Tongue (tissue), 3 donors: ENCODE measurements at places on chromosomes 2 and 18.

DNA sequence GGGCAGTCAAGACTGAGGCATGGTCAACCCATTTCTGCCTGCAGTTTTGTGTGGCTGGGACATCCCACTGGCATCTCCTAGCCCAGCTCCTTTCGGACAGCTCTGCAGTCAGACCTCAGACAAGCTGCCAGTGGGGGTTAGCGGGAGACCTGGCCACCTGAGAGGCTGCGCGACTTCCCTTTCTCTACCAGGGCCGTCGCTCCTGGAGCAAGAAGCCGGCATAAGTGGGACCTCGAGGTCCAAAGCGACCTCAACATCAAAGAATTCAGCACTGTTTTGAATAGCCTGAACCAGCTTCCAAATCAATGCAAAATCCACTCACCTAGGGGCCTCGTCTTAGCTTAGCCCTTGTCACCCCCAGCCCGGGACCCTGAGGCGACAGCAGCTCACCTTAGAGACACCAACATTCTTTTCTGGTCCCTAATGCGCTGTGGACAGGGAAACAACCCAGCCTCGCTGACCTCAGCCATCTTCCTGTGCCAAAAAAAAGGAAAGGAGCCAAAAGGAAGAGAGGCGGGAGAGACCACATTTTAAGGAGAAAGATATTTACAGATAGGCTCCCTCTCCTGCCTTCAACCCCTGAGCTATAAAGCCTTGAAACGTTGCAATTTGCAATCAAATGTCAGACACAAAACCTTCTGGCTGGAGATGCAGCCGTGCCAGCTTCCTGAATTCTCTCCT, 81.2 kb downstream of the GFPT1 start:
- no peak for DNase-seq

DNA sequence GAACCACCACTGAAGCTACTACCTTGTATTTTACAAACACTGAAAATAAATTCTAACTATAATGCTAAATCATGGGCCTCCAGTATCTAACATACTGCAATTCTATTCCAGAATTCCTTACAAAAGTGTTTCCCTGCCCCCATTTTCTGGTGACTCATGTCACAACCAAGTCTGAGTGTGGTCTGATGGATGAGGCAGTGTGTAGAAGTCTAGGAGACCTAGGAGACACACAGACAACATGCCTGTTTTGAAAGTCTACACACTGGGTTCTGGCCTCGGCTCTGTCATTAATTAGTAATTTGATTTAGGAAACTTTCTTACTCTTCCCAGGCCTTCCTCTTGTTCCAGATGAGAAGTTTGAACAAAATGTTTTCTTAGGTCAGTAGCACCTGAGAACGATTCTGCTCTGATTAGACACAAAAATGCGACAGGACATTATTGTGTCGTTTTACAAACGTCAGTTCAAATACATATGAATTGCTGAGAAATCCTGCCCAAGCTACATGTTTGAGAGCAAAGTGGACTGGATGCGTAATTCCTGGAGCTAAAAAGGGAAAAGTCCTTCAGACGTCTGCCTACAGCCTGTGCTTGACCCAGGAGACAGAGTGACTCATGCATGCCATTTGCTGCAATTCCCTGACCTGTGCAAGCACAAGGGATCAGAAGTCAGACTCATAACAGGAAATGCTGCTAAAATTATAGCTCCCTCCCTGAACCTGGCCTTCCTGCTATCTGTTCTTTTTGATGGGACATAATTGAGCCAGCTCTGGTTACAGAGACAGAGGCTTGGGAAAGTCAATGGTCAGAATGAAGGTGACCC, 494.4 kb downstream of the SOX11 start:
- peak; percentile 18 for DNase-seq

DNA sequence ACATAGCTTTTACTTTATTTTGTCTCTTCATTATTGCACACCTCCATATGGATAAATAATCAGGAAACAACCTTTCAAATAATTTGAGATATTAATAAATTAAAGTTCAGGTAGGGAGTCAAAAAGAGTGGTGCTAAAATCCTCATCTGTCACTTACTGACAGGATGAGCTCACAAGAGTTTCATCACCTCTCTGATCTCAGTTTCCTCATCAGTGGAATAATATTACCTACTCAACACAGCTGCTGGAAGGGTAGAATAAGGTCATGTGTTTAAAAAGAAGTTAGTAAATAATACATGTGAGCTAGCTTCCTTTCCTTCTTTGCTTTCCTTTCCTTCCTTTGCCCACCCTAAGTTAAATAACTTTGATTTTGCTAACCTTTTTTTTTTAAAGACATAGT, 61.9 kb downstream of the RDH14 start:
- no peak for DNase-seq

- no peak for DNase-seq
Observed at GRCh38 chr2:227615906-227616305, 1.3 kb upstream of the SCYGR3 start.

- no peak for DNase-seq
Observed at GRCh38 chr2:37322368-37322767, 2.3 kb downstream of the PRKD3 start.

DNA sequence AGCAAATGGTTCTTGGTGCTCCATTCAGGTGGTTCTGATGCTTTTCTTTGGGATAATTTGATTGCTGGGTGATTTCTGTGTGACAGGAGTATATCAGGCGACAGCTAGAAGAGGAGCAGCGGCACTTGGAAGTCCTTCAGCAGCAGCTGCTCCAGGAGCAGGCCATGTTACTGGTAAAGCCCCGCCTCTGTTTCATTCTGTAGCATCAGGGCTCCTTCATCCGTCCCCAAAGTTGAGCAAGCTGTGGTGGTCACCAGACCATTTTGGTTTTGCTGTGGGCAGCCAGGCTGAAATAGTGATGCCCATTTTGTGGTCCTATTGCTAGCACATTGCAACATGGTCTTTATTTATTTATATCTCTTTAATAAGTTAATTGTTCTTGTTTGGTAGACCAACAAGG, 132.8 kb upstream of the IL1R2 start:
- peak; percentile 29 for DNase-seq

DNA sequence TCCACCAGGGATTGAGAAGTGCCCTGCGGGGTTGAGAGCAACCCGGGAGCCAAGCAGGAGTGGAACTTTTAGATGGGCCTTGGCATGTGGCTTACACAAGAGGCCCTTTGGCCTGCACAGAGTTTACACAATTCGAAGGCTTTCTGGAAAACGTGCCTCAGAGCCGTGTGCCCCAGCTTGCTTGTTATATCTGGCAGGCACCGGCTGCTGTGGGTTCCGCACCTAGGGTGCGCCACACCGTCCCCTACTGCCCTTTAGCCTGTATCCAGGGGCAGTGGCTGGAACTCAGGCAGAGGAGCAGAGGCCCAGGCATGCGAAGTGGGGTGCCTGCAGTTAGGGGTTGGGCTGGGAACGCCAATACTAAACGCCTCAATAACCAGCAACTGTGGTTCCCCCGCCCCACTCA, 32.9 kb upstream of the EDAR start:
- DNase-seq = no peak

GRCh38 chr2:31406593-31407385, 7.8 kb downstream of the XDH start:
- no peak for DNase-seq

DNA sequence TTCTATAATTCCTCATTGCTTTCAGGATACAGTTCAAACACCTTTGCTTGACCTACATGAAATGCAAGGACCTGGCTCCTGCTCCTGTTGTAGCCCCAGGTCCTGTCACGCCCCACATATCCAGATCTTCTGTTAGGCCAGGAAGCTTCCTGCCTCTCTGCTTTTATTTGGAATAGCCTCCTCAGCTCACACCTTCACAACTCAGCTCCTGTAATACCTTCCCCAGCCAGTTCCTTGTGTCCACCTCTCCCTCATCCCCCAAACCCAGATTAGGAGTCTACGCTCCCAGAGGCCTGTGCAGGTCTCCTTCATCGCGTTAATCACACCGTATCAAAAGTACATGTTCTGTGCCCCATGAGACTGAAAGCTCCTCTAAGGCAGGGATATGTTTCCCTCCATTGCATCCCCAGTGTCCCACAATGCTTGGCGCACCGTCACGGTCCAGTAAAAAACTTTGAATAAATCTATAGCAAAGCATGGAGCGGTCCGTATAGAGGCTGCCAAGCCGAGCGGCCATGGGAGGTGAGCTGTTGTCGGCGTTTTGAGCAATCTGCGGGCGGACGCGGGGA, 371 bp downstream of the MDH1B start:
- no peak for DNase-seq

- no peak for DNase-seq
Observed at GRCh38 chr2:151523850-151524249, 114.1 kb downstream of the RIF1 start.

GRCh38 chr18:27136208-27136535, 48.9 kb downstream of the CHST9 start:
- DNase-seq = no peak

- DNase-seq = no peak
Observed at GRCh38 chr2:119156891-119157773, 1.4 kb downstream of the C1QL2 start.

GRCh38 chr2:33513480-33513879, 37.0 kb downstream of the RASGRP3 start:
- DNase-seq = no peak

DNA sequence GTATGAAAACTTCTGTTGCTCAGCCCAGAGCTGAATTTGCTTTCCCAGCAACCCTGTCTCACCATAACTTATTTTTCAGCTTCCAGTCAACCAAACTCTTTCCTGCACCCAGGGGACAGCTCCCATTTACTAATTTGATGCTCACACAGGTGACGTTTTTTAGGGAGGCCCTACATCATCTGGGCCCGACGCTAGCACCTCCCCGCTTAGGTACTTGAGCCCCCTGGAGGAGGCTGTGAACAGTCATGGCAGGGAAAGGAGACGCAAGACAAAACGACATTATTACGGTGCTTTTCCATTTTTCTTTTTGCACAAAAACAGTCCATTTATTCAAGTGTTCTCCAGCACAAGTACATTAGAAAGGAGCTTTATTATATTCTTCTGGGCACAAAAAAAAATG, 59.2 kb upstream of the POMC start:
- DNase-seq = no peak

GRCh38 chr2:144390424-144391020, 129.4 kb downstream of the ZEB2 start:
- DNase-seq = no peak

DNA sequence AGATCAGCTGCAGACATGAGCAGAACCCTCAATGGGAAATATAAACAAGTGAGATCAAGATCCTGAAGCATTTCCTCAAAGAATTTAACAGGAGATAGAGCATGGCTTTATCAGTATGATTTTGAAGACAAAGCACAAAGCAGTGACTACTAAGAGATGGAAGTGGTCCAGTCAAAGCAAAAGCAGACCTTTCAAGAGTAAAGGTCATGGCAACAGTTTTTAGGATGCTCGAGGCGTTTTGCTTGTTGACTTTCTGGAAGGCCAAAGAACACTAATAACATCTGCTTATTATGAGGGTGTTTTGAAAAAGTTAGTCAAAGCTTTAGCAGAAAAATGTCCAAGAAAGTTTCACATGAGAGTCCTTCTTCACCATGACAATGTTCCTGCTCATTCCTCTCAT, 128.5 kb downstream of the KCNE4 start:
- DNase-seq = no peak

DNA sequence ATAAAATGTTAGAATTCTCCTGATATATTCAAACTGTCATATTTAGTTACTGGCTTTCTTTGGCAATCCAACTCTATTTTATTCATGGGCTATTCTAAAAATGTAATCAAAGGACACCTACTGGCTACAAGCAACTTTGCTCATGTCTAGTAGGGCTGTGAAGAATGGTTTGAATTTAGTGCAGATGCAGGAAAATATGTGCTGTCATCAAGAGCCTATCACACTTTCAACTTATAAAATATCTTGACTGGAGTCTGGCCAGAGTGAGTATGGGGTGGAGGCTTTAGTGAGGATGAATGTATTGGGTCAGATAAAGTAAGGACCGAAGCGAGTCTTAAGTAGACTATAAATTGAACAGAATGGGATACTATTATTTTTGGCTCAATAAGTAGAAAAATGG, 343.4 kb upstream of the SPRED2 start:
- no peak for DNase-seq

GRCh38 chr2:186675380-186675779, 18.5 kb upstream of the FAM171B start:
- peak; percentile 7 for DNase-seq

DNA sequence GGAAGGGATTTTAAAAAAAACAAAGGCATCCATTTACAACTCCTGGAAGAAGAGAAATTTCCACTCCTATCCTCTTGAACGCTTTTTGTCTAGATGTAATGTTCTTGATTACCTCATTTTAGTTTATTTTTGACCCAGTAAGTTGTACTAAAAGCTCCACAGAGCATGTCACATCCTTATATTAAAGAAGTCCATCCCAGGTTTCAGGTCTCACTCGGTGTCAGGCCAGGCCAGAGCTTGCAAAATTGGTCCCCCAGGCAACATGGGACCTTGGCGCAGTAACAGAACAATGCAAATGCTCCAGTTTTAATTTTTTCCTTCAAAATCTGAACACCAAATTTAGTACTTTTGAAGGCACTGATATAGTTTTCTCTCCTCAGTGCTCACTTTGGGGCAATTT, 218.4 kb upstream of the REV1 start:
- DNase-seq = peak; percentile 53

- DNase-seq = peak; percentile 64
Observed at GRCh38 chr18:12944709-12945108, 3.1 kb upstream of the SEH1L start.

GRCh38 chr2:47935071-47935470, 28.8 kb upstream of the FBXO11 start:
- DNase-seq = no peak

GRCh38 chr18:62080172-62080900, 106.5 kb downstream of the PIGN start:
- DNase-seq = no peak

DNA sequence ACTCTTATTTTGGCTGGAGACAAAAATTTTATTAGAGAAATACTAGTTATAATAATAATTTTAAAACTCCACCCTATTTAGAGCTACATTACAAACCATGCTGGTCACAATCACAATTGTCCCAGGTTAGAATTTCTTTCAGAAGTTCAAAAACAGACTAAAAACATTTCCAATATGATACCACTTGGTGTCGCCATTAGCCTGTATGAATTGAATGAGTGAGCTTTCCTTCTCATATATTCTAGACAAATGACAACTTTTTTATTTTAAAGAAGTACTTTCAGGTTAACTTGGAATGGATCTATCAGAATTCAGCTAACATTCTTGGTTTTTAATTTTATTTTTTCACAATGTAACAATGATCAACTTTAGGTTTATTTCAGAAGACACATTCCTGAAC, 48.0 kb downstream of the SERPINB8 start:
- DNase-seq = peak; percentile 69

DNA sequence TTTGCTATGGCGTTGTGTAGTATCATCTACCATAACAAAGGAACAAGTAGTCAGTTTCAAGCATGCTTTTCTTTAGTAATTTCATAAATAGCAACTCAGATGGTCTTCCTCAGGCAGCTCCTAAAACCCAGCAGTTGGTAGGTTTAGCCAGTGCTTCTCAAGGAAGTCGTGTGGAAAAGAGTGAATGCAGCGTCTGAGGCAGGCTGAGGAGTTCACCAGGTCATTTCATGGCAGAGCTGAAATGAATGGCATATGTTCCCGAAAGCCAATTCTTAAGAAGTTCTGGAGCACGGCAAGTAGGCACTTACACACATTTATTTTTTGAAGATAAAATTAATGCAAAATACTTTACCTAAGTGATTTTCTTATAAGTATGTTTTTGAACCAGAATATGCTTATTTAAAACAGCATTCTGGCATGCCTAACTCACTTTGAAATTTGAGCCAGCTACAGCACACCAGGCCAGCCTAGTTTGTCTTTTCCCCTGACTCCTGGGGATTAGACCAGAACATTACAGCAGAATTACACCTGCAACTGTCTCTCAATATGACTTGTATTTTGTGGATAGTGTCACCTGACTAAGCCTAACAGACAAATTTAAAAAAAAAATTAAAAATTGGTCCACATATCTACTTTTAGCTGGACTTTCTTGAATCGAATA, 62.2 kb downstream of the OSBPL6 start:
- DNase-seq = peak; percentile 72
